ENCODE measurements at places on chromosomes 3 and 15.

GRCh38 chr15:90227336-90227735 is 6.4 kb downstream of the CIB1 start:
- DNase-seq = no peak

- DNase-seq = no peak
These were observed 47.5 kb upstream of the EPHB3 start for GRCh38 chr3:184514171-184514490.

DNA sequence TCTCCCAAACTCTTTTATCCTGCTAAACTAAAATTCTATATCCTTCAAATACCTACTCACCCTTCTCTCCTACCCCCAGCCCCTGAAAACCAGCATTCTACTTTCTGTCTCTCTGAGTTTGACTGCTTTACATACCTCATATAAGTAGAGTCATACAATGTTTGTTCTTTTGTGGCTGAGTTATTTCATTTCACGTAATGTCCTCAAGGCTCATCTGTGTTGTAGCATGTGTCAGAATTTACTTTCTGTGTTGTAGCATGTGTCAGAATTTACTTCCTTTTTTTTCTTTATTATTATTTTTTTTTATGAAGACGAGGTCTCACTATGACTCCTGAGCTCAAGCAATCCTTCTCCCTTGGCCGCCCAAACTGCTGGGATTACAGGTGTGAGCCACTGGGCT is 20.1 kb downstream of the IFT122 start:
- DNase-seq = no peak

DNA sequence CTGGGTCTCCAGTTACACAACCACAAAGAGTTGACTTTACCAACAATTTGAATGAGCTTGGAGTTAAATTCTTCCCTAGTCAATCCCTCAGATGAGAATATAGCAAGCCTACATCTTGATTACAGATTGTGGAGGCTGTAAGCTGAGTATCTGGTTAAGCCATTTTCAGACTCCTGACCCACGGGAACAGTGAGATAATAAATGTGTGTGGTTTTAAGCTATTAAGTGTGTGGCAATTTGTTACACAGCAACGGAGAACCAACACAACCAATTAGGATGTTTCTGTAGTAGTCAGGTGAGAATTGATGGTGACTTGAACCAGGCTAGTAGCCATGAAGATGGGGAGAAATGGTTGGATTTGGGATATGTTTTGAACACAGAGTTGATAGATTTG is 37.7 kb upstream of the SLC4A7 start:
- DNase-seq = no peak

DNA sequence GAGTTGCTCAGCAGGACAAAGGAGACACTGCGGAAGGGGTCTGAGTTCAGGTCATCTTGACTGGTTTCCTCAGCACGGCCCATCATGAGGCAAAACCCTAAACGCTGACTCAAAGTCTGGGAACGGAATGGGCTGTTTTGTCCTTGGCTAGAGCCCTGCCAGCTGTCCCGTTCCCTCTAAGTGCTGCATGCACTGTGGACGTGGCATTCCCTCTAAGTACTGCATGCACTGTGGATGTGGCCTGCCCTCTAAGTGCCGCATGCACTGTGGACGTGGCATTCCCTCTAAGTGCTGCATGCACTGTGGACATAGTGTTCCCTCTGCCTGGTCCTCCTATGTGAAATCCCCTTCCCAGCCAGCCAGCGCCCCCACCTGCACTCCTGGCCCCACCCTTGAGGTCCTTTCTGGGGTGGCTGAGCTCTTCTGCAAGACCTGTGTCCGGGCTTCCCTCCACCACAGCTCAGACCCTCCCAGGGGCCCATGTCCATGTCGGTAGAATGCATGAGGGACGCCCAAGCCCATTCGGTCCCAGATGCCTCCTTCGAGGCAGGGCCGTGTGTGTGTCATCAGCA is 36.7 kb downstream of the TM2D3 start:
- DNase-seq = no peak

GRCh38 chr3:156661155-156661554 is 13.2 kb upstream of the TIPARP start:
- no peak for DNase-seq

GRCh38 chr3:104738271-104738670 is 628.4 kb upstream of the ALCAM start:
- no peak for DNase-seq

DNA sequence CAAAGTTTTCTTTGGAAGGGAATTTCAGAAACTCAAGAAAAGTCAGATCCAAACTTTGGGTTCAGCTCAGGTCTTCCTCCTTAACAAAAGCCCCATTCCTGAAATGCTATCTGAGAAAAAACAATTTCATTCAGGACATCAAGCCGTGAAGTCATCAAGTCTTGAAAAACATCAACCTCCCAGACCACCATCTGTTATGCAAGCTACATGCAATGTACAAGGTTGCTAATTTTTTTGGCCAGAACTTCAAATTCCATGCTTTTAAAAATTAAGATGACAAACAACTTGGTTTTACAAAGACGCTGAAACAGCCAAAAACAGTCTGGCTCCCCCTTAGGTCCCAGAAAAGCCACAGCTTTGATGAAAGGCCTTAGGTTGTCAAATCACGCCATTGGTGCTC is 53.9 kb upstream of the WNT5A start:
- no peak for DNase-seq

GRCh38 chr15:84862214-84862975 is 22.1 kb upstream of the SLC28A1 start:
- DNase-seq = no peak

GRCh38 chr3:163043074-163043473 is 1546.5 kb downstream of the OTOL1 start:
- no peak for DNase-seq

DNA sequence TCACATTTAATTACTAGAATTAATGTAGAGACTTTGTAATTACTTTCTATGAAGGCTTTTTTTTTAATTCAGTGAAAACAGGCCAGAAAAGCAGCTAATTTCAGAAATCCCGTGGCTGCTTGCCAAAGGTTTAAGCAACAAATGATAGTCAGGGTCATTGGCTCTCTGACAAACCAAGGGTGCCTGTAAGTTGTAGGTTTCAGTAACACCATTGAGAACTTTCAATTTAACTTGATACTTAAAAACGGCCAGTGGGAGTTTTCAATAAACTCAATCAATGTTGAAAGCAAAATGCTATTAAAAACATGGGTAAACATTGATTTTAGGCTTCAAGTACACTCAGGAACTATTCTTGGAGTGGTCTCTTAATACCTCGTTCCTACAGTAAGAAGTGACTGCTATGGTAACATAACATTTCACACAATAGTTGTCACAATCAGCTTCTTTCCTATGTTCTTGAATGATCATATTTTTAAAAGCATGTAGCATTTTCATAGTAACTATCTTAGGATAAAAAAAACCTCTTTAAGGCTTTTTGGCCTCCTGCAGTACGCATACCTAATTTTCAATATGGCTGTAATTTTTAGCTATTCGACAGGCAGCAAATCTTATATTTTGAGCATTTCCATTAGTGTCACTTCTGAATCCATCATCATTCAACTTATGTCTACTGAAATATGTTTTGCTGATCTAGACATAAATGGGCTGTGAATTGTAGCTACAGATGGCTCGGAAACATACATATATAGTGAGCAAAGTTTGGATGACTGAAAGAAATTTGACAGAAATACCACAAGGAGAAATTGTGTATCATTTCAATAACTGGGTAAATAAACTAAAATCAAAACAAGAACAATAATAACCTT is 592.1 kb upstream of the GBE1 start:
- no peak for DNase-seq

GRCh38 chr3:47647550-47647949 is 68.9 kb upstream of the CSPG5 start:
- no peak for DNase-seq
